ENCODE measurements at places on chromosomes 5 and 9.

- DNase-seq = no peak
Observed at GRCh38 chr5:378976-379742, 57.6 kb downstream of the AHRR start.

GRCh38 chr9:122168356-122168755, 8.6 kb downstream of the MORN5 start:
- no peak for DNase-seq

- DNase-seq = no peak
Observed at GRCh38 chr9:15373881-15374280, 48.8 kb upstream of the SNAPC3 start.

GRCh38 chr9:110106661-110107060, 101.3 kb downstream of the C9orf152 start:
- no peak for DNase-seq

DNA sequence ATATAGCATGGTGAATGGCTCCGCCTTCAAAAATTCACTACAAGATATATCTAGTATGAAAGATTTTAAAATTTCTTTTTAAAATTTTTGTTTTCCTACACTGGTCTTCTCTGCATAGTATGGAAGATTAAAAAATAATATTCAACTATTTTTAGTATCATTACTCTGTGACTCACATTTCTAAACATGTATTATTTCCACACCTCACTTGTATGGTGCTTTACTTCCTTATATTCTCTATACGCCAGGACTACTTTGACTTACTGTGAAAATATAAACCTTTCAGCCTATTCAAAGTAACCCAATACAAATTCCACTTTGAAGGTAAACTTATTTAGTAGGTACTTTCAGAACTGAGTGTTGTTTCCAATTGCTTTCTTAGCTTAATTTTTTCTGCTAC, 26.8 kb upstream of the TXNDC8 start:
- no peak for DNase-seq

Data from activated CD8-positive, alpha-beta T cell treated with anti-CD3 and anti-CD28 coated beads for 36 hours (primary cell).